ENCODE measurements at places on chromosomes 7 and 10.

DNA sequence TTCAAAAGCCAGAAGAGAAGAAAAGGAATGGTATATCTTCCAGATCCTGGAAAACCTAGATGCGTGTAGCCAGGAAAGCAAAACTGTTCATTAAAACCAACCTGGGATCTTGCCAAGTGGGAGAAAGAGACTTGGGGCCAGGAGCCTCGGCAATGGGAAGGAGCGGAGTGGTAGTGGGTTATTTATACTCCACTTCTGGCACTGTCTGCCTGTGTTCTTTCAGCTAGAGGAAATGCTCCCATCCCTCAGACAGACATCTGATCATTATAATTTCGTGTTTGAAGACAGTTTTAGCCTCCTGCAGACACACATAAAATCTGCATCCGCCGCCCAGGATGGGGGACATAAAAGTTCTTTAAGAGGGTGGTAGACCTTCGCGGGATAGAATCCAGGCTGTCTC lies 421.6 kb downstream of the RPS24 start:
- no peak for DNase-seq

- no peak for DNase-seq
Measured at GRCh38 chr10:15440204-15440711, 69.2 kb upstream of the FAM171A1 start.

- DNase-seq = no peak
Measured at GRCh38 chr7:150831851-150832250, 20.5 kb upstream of the AOC1 start.

DNA sequence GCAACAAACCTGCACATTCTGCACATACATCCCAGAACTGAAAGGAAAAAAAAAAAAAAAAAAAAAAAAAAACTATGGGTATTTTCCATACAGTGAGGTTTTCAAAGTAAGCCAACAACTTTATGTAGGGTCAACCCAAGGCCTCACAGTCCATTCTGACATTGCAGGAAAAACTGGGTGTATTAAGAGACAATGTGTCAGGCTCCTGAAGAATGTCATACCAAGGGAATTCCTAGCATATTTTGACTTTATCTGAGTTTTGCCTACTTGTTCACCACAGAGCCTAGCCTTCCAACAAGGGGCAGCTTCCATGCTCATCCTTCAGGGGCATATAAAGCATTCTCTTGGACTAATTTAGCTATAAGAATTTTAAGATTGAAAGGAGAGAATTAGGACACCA lies 368.9 kb downstream of the PLXDC2 start:
- DNase-seq = no peak

- no peak for DNase-seq
Measured at GRCh38 chr7:100678291-100678984, 4.9 kb downstream of the GNB2 start.

GRCh38 chr7:37282093-37282444 lies 166.6 kb downstream of the ELMO1 start:
- no peak for DNase-seq

DNA sequence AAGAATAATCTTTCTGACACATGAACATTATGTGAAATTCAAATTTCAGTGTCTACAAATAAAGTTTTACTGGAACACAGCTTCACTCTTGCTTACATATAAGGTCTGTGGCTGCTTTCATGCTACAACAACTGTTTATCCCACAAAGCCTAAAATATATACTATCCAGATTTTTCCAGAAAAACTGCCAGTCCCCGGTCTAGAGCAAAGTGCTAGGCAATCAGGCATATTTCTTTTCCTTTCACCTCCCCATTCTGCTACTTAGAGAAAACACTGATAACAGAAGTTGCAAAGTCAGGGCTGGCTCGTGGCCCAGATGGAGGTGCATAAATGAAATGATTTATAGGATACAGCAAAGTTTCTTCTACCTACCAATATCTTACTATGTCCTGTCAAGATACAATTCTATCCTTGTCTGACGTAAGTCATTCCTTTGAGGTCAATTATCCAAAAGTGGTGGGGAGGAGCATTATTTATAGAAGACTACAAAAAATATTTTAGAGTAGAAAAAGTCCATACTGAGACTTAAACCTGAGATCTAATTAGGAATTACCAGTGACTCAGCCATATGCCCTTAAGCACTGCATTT lies 384.1 kb downstream of the NXPH1 start:
- no peak for DNase-seq

GRCh38 chr7:152551304-152552036 lies 115.7 kb upstream of the KMT2C start:
- DNase-seq = no peak

Data from naive B cell (primary cell).